ENCODE measurements at places on chromosomes 2 and 18.

DNA sequence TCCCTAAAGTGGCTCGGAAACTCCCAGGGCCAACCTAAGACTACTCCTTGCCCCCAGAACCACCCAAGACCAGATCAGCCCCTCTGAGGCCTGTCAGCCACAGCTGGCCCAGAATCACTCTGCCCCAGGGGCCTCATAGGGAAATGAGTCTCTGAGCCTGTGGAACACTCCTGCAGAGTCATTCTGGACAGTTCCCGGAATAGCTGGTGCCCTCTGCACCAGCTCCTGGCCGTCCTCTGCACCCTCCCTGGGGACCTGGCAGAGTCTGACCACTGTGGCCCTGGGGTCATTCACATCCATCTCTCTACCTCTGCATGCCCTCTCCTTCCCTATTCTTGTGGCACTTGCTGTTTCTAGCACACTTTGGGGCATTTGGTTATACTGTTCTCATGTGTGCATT is 14.6 kb upstream of the TMEM214 start:
- no peak for DNase-seq

- DNase-seq = no peak
Measured at GRCh38 chr2:39933196-39933595, 154.1 kb upstream of the THUMPD2 start.

GRCh38 chr2:199870581-199870980 is 19.6 kb upstream of the FTCDNL1 start:
- no peak for DNase-seq

- no peak for DNase-seq
Measured at GRCh38 chr18:12027046-12027445, 45.7 kb downstream of the IMPA2 start.

Data from activated CD8-positive, alpha-beta T cell treated with anti-CD3 and anti-CD28 coated beads, Interleukin-2, amount 10 ng/mL, durations not matched to agents 7 days and 5 days (primary cell).